ENCODE measurements at places on chromosomes 4 and X. TPM values are rescaled to one million over a fixed set of nuclear protein-coding genes. Genes with fewer than 3 reads are reported as not detected.

GRCh38 chr4:99536271-99536670, 25.4 kb downstream of the C4orf17 start:
- H3K27ac ChIP-seq: no peak overlapping the region
- DNase-seq: no peak
- H3K36me3 ChIP-seq: no peaks in the 10 kb centered on the region
- H3K4me3 ChIP-seq: no peak overlapping the region
- no peaks in the 10 kb centered on the region for H3K4me1 ChIP-seq

The ALAS2 gene
- not detected for total RNA-seq

The APELA gene
- total RNA-seq: not detected

DNA sequence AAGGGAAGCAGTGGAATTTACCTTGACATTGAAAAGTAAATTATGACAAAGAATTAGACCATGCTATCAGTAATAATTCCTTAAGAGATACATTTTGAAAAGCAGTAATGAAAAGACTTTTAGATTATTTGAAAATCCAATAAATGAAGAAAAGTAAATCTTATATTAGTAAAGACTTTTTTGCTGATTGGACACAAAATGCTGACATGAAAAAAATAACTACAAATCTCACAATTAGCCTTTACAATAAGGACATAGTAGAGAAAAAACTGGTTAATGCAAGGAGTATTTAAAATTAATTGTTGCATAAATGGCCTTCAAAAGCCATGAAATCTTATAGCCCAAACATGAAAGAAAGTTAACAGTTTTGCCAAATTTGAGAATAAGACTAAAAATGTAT, 446.1 kb upstream of the FAM241A start:
- no peaks in the 10 kb centered on the region for H3K36me3 ChIP-seq
- no peak for DNase-seq
- no peaks in the 10 kb centered on the region for H3K4me1 ChIP-seq

- no peak overlapping the region for H3K4me3 ChIP-seq
- H3K4me1 ChIP-seq: peaks cover 5% of the 10 kb centered on the region
- H3K27ac ChIP-seq: no peak overlapping the region
- no peaks in the 10 kb centered on the region for H3K27me3 ChIP-seq
These were observed 25.9 kb downstream of the PKD2 start for GRCh38 chr4:88033309-88033708.
